ENCODE measurements at places on chromosomes 7 and 10.

DNA sequence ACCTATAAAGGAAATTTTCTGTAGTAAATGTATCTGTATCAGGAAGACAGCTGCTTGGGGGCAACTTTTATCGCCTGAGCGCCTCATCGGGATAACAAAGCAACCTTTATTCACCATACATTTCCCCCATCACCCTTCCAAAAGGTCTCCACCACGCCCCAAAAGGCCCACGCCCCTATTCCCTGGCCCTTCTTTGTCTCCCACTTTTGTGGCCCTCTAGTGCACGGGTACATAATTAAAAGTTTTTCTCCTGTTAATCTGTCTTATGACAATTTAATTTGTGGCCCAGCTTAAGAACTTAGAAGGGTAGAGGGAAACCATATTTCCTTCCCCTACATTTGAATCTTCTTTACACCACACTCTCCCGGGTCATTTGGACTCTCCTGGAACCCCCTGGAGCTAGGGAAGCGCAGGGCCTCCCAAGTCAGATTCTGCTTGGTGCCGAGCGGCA is 625 bp downstream of the RP9 start:
- no peak for DNase-seq

DNA sequence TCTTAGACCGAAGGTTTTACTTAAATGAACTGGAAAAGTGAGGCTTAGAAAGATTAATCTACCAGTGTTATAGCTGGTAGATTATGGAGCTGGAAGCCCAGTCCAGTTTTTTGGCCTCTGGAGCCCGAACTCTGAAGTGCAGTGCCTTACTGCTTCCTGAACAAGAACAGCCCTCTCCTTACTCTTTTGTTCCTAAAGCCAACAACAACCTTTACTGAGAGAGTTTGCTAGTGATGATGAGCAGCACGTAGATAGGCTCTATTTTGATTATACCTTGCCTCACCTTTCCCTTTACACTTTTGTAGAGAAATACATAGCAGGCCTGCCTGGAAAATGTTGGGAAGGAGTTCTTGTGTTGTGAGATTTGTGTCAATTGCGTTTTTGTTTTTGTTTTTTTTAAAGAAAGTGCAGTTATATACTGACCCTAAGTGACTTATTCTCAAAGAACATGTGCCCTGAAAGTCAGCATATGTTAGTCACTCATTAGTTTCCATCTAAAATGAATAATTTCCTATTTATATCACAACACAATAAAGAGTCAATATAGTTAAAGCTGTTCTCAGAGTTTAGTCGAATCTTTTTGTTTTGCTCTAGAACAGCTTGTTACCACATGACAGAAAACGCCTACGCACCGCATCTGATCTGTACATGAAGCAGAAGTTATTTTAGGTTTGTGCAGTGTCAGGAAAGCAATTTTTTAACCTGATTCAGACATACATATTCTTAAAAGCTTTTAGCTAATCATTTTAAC is 33.0 kb downstream of the PLEKHA1 start:
- DNase-seq, result peak; percentile 34

- DNase-seq, result no peak
These were observed 28.2 kb upstream of the IL6 start for GRCh38 chr7:22698767-22699166.

GRCh38 chr10:87646192-87646909 is 13.3 kb upstream of the PAPSS2 start:
- no peak for DNase-seq

Data from activated naive CD4-positive, alpha-beta T cell treated with anti-CD3 and anti-CD28 coated beads, Interleukin-2, amount 50 U/mL, for 72 hours (primary cell).